Naive thymus-derived CD8-positive, alpha-beta T cell (primary cell): ENCODE measurements at places on chromosomes 11 and 22. TPM values are rescaled to one million over a fixed set of nuclear protein-coding genes. Genes with fewer than 3 reads are reported as not detected.

FAM180B gene
- 0.26 TPM for total RNA-seq

PTPRCAP gene
- total RNA-seq: 215 TPM

DNA sequence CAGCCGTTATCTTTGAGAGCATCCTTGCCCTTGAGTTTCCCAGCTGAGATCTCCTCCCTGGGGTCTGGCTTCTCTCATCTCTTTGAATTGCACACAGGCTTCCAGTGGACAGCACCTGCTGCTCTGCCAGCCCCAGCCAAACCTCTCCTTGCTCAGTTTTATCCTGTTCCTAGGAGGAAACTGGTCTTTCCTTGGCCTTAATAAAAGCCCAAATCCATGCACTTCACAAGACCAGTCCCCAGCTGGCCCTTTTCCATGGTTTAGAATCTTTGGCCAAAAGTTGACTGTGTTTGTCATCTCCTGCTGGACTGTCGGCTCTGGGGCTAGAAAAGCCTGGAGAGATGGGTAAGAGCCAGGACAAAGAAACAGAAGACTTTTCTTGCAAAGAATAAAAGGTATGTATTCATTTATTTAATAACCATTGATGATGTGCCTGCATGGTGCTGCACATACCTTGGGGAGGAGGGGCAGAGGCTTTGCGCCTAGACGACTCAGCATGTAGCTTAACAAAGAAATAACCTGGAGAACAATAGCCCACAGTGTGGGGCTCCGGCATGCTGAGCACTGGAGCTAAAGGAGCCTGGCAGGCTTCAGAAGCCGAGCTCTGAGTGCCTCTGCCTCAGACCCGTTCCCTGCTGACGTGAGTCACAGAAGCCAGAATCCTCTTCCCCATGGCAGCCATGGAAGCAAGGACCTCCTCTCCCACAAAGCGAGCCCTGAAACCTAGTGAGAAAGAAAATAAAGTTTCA, 319.3 kb upstream of the B3GAT1 start:
- H3K27ac ChIP-seq: no peak overlapping the region
- no peaks in the 10 kb centered on the region for H3K36me3 ChIP-seq
- DNase-seq: no peak
- H3K4me3 ChIP-seq: no peak overlapping the region
- peaks cover 4% of the 10 kb centered on the region for H3K4me1 ChIP-seq

DNA sequence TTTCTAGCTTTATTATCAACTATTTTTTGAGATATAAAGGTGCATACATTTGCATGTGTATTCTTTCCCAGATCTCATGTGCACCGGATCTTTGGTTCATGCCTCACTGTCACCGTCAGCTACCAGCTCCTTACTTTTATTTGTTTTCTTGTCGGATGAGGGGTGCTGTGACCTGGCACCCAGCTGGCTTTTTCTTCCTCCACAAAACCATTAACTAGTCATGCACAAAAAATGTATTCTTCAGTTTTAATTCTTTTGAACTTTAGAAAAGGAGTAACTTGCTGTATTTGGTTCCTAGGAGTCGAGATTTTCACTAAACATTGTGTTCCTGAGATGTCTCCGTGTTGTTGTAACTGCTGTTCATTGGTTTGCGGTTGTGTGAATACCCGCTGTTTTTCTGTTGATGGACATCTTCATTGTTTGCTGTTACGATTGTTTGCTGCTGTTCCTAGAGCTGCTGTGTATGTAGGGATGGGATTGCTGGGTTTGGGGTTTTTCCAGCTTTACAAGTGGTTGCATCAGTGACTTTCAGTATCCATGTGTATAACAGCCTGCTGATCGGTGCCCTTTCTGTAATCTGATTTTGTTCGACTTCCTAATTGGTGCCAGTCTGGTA, 39.4 kb downstream of the MOV10L1 start:
- no peaks in the 10 kb centered on the region for H3K4me1 ChIP-seq
- H3K27ac ChIP-seq: no peak overlapping the region
- H3K4me3 ChIP-seq: no peak overlapping the region
- no peak for DNase-seq
- H3K27me3 ChIP-seq: peaks cover 13% of the 10 kb centered on the region

- no peak overlapping the region for H3K4me3 ChIP-seq
- no peak for DNase-seq
- no peaks in the 10 kb centered on the region for H3K4me1 ChIP-seq
- no peak overlapping the region for H3K27ac ChIP-seq
These were observed 583.3 kb upstream of the TENM4 start for GRCh38 chr11:80024119-80024518.
